ENCODE measurements at places on chromosomes 1 and 21.

DNA sequence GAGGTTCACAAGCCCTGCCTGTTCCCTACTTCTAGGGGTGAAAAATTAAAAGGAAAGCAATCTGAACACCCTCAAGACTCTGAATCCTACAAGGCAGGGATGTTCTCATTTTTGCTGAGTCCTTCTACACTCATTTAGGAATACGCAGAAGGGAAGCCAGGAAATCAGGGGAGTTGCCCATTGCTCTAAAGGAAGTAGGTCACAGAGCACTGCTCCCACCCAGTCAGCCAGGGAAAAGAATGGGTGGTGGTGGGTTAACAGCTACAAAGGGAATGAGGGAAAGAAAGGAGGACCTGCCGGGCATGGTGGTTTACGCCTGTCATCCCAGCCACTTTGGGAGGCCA, 2.4 kb upstream of the CTTNBP2NL start:
- no peak for DNase-seq

DNA sequence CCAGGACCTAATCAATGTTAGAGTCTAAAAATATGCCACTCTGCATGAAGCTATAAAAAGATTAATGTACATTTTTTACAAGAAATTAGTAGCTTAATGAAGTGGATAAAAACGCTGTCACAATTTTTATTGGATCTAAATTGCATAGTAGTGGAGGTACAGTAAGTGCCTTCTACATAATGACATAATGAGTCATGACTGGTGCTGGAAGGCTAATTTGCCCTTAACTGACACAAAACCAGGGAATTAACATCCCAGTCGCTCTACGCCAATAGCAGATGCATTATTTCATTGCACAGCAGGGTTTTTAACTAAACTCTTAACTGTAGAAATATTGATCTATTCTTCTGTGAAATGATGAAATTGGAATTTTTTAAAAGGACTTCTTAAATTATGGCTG, 33.3 kb downstream of the RRAGC start:
- DNase-seq: no peak

GRCh38 chr1:14919751-14920150, 233.8 kb upstream of the TMEM51 start:
- DNase-seq: no peak

GRCh38 chr1:96962751-96963211, 241.2 kb downstream of the PTBP2 start:
- DNase-seq: no peak

DNA sequence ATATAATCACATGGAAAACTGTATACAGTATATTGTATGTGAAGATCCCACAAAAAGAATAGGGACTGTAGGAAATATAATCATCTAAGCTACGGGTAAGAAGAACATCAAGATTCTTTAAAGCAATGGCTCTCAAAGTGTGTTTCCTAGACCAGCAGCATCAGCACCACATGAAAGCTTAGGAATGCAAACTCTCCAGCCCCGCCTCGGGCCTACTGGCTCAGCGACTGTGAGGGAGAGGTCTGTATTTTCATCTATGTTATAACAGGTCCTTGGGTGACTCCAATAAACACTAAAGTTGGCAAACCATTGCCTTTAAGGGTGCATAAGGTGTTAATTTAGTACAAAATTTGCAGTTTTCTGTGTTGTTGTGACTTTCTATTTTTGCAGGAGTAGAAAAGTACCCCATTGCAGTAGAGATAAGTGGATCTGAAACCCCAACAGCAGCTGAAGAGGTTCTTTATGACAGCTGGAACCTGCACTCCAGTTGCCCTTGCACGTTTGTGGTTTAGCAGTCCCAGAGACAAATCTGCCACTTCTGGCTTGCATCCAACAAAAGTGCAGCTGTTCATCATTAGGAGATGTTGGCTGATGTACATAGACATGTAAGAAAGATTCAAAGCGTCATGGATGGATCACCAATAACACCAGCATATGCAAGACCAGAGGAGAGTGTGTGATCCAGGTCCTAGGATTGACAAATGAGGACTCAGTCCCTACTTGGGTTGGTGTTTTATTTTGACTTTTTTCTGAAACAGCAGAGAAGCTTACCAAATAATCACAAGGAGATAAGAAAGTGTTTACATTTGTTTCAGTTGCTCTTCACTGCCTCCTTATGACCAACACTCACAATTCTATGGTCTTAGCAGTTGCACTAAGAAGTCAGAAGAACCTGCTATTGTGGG, 15.9 kb upstream of the IFNAR1 start:
- no peak for DNase-seq

DNA sequence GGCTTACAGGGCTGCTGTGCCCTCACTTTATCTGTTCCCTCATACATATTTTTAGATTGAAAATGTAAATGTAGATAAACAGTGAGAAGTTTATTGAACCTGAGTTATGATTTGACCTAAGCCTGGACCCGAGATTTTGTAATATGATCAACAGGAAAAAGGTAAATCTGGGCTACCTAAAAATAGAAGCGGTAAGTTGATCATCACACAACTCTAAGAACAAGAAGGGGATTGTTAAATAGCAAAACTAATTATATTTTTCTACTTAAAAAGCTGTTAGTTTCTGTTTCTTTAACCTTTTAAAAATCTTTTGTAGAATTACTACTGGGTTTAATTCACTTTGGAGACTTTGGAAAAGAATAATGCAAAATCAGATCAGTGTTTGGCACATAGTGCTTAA, 35.6 kb downstream of the CAMTA1 start:
- DNase-seq: no peak

- DNase-seq: no peak
Measured at GRCh38 chr1:24289937-24290595, 29.1 kb upstream of the GRHL3 start.

DNA sequence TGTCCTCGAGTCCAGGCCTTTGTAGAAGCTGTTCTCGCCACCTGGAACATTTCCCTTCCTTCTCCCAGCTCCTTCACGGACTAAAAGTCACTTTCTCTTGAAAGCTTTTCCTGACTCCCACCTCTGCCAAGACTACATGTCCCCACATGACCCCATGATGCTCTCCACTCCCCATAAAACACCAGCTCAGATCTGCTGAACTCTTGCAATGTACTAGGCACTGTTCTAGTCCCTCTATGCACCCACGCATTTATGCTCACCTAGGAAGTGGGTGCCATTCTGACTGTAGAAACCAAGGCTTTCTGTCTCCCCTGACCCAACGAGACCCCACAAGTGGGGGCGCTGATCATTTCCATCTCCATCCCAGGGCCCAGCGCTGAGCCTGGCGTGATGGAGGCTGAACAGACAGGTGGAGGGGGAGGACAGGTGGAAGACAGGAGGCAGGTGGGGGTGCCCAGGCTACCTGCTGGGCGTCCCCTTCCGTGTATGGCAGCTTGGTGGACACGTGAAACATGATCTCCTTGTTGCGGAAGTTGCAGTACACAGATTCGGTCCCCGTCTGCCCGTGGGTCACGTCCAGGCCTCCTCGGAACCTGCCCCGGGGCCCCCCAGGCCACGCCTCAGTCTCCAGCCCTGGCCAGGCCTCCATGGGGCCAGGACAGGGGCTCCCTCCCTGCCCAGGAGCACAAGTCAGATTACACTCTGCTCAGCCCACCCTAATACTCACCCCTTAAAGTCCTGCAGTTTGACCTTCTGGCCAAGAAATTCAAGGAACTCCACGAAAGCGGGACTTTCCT, 58.0 kb downstream of the RAP1GAP start:
- no peak for DNase-seq

DNA sequence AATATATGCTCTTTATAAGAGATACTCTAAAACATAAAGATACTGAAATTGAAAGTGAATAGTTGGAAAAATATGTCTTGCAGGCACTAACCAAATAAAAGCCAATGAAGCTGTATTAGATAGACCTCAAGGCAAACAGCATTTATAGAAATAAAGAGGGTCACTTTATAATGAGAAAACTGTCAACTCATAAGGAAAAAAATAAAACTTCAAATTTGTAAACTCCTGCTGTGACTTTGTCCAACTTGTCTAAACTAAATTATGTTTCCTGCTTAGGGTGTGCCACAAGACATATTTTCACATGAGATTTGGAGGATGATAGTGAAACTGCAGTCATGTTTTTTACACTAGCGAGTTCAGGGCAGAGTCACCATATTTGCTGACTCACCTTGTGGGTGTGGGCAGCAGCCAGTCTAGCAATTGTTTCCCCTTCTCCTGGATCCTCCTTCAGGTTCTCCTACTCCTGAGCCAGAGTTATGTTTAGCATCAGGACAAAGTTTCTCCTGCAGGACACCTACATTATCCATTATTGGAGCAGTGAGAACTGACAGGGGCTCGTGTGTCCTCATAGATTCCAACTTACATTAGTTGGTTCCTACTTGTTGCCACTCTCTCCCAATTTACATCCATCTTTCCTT, 43.8 kb downstream of the CD53 start:
- DNase-seq: no peak

Measured in stimulated activated CD8-positive, alpha-beta memory T cell treated with anti-CD3 and anti-CD28 coated beads, Interleukin-12 subunit alpha, Interleukin-12 subunit beta, amount 100 ng/mL, for 1 hour (primary cell).